H7 (cell line): ENCODE measurements at places on chromosomes 2 and 18. TPM values are rescaled to one million over a fixed set of nuclear protein-coding genes. Genes with fewer than 3 reads are reported as not detected.
A peak's percentile ranks its signal among the peaks of the same experiment; 100 is the strongest.

GRCh38 chr2:188478724-188479123 is 187.1 kb downstream of the GULP1 start:
- DNase-seq, result no peak

- DNase-seq, result no peak
Observed at GRCh38 chr2:172888714-172889669, 153.3 kb downstream of the RAPGEF4 start.

The DOCK10 gene
- total RNA-seq, result 0.11 and 1.1 TPM in 2 replicates

The SLC4A5 gene
- total RNA-seq, result 0.90 and 1.1 TPM in 2 replicates

- DNase-seq, result peak; percentile 29
Observed at GRCh38 chr2:109348190-109348589, 219.2 kb downstream of the SH3RF3 start.

DNA sequence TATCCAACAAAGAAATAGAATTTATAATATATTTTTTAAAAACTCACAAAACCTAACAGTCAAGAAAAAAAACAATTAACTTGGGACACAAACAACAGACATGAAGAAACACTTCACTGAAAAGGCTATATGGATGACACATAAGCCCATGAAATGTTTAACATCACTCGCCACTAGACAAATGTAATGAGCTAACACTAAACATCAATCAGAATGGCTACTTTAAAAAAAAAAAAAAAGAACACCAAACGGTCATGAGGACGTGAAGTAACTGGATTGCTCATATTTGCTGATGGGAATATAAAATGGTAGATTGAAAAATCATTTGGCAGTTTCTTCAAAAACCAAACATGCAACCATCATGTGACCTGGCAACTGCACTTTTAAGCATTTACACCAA is 97.3 kb upstream of the RGPD4 start:
- no peak for DNase-seq

- DNase-seq, result no peak
Observed at GRCh38 chr2:47014564-47015051, 99.0 kb upstream of the MCFD2 start.

- DNase-seq, result no peak
Observed at GRCh38 chr18:54924948-54925347, 34.3 kb downstream of the CCDC68 start.

The KCNG2 gene
- 0.14 and 0.18 TPM in 2 replicates for total RNA-seq

The TNFAIP6 gene
- 0.28 TPM in 1 of 2 replicates, not detected in the other for total RNA-seq

GRCh38 chr2:83536556-83536955 is 922.5 kb downstream of the SUCLG1 start:
- DNase-seq, result no peak

DNA sequence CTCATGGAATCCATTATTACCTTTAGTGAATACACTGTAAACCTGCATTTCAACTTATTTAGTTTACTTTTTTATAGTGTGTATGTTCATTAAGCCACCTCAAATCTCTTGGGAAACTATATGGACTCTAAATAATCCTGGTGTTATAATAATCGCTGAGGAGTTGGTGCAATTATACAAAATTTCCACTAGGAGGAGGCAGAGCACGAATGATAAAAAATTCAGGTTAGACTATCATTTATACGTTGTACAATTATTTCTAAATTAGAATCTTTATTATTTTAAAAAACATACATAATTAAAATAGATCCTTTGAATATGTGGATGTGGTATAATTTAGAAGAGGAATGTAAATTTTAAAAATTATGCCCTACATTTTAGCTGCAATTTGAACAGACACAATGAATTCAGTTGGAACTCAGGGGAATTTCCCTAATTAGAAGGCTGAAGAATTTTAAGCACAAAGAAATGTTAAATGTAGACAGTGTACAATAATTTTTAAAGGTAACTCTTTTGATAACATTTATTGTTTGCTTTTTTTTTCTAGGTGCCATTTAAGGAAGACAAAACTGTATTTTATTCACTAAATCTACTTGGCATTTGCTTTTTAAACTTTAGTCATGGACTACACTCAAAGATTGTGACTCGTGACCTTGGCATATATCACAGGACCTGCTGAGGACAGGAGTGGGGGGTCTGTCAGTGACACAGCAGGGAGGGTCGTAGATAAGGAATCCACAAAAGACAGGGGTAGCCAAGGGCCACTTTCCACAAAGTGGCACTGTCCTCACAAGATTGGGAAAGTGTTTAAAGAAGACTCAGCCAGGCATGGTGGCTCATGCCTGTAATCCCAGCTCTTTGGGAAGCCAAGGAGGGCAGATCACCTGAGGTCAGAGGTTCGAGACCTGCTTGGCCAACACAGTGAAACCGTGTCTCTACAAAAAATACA is 45.5 kb downstream of the RAB12 start:
- peak; percentile 47 for DNase-seq
